ENCODE measurements at places on chromosomes 2 and 18.

- DNase-seq = no peak
Observed at GRCh38 chr2:157441072-157441454, 2.8 kb downstream of the CYTIP start.

- DNase-seq = no peak
Observed at GRCh38 chr2:66543257-66543767, 108.4 kb downstream of the MEIS1 start.

DNA sequence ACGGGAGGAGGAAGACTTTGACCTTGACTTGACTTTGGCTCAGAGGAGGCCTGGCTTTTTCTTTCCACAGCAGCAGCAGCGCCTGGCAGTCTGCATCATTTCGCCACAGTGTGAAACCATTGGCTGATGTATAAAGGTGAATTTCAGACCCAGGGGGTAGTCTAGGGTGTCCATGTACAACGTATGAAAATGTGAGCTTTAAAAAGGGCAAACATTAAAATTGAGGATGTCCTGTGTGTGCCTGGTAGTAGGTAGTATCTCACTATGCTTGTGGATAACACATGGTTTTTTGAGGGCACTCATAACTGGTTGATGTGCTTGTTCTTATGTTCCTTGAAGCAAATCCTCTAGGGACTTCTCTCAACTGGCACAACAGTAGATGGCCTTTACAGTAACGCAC is 86.1 kb downstream of the LPIN1 start:
- DNase-seq = no peak

- no peak for DNase-seq
Observed at GRCh38 chr2:128374001-128374710, 55.5 kb upstream of the HS6ST1 start.

DNA sequence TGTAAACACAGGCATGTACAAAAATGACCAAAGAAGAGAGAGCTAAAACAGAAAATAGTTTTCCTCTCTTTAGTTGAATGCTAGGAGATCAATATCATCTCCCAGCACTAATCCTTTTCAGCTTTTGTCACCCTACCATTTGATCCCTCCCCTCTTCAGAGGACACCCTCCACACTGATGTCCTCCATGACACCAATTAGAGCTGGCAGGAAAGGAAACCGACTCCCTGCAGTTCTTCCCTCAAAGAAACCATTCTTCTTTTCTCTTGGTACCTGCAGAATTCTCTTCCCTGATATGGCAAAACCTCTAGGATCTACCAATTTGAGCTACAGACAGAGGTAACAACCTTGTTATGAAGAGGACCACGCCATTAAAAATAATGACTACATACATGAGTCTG is 5.3 kb downstream of the EPB41L3 start:
- no peak for DNase-seq
